ENCODE measurements at places on chromosomes 5 and 9.
A peak's percentile ranks its signal among the peaks of the same experiment; 100 is the strongest.

DNA sequence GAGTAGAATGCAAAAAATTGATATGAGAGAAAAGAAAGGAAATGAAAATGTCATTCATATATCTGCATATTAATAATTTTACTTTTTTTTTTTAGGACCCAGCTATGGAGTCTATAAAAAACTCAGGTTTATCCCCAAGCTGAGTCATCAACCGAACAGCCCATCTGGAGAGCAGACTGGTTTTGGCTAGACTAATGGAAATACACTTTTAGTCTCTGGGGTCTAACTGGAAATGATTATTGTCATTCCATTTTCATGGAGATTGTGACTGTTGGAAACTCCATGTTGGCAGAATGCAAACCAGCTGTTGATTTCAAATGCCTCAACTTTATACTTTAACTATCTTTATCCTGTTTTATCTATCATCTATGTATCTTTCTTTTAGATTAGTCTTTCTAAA lies 28.7 kb downstream of the ANXA1 start:
- peak; percentile 33 for DNase-seq

- DNase-seq, result peak; percentile 54
Observed at GRCh38 chr9:123131258-123131657, 97.8 kb downstream of the GPR21 start.

- DNase-seq, result no peak
Observed at GRCh38 chr9:38068701-38069628, at the start of gene SHB. TSS of gene SHB (minus strand) at chr9:38069227. CDS start at chr9:38068645, 582 bp downstream.

GRCh38 chr5:65062469-65063083 lies 293.8 kb downstream of the CWC27 start:
- DNase-seq, result peak; percentile 54

- DNase-seq, result no peak
Observed at GRCh38 chr5:53882676-53883031, 322.2 kb downstream of the NDUFS4 start.

DNA sequence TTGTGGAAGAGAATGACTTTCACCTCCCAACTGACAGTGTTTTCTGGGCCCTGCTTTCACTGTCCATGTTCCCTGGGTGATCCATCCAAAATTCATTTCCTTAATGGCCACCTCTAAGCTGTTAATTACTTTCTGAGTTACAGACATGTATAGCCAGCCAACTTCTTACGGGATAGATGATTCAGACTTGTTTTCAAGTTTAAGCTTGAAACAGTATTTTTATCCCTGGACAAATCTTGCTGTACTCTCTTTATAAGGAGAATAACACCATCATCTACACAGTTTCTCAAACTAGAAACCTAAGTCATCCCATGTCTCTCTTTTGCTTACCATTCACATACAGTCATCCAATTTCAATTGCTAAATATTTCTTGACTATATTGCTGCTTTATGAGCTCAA lies 6.9 kb downstream of the FAM174A start:
- no peak for DNase-seq

DNA sequence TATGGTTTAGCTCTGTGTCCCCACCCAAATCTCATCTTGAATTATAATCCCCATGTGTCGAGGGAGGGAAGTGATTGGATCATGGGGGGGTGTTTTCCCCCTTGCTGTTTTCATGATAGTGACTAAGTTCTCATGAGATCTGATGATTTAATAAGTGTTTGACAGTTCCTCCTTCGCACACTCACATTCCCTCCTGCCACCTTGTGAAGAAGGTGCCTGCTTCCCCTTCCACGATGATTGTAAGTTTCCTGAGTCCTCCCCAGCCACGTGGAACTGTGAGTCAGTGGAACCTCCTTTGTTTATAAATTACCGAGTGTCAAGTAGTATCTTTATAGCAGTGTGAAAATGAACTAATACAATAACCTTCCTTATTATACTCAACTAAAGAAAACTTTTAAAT lies 24.3 kb upstream of the TEX10 start:
- DNase-seq, result no peak

DNA sequence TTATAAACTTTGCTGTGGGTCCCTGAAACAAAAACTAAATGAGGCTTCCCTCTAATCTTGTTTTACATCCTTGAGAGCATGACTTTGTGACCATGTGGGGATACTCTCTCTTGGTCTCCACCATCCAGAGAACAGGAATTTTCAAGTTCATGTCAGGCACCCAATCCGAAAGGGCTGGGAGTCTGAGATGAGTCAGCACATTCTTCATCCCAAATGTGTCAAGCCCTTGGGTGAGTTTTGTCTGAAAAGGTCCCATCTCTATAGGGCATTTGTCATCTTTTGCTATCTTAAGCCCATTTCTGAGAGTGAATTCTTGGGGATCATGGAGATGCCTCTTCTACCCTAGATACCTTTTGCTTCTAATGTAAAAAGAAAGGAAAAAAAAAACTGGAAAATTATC lies 26.9 kb upstream of the RAPGEF6 start:
- no peak for DNase-seq

- no peak for DNase-seq
Observed at GRCh38 chr9:134570151-134570621, 71.4 kb upstream of the COL5A1 start.

GRCh38 chr5:58828258-58828657 lies 245.4 kb downstream of the RAB3C start:
- DNase-seq, result no peak

- no peak for DNase-seq
Observed at GRCh38 chr5:159902444-159903121, 13.7 kb upstream of the ADRA1B start.

GRCh38 chr5:143695941-143696340 lies 116.0 kb upstream of the HMHB1 start:
- DNase-seq, result no peak
